ENCODE measurements at places on chromosomes 2 and 18.

GRCh38 chr18:8996771-8997432 is 105.6 kb upstream of the NDUFV2 start:
- no peak for DNase-seq

DNA sequence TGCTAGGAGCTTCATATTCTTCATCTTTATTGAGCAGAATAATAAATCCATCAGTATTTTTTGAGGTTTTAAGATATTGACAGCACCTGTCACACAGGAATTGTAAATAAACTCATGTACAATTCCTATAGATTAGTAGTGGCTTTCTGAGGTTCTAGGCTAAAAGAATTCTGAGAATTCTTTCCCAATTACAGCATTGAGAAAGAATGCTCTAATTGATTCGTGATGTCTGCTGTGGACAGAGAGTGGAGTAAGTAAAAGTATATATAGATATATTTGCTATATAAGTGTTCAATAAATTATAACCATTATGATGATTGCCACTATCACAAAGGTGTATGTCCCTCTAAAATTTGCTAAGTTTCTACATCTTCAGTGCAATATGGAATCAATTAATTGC is 186.5 kb upstream of the NRP2 start:
- DNase-seq, result no peak

- no peak for DNase-seq
Measured at GRCh38 chr2:175552902-175553301, 371.4 kb upstream of the ATP5MC3 start.

DNA sequence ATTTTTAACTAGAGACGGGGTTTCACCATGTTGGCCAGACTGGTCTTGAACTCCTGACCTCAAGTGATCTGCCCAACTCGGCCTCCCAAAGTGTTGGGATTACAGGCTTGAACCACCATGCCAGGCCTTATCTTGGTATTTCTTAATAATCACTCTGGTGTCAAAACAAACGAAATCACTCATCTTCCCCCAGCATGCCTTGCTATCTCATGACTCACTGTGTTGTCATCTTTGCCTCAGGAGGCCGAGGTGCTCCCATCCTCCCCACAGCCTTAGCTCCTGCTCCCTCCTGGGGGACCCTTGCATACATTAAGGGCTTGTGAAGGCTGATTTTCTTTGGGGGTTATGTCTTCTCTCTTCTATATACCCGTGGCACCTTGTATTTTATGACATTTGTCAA is 250.1 kb upstream of the DPP10 start:
- DNase-seq, result no peak

GRCh38 chr2:2960441-2961133 is 417.0 kb downstream of the EIPR1 start:
- no peak for DNase-seq

DNA sequence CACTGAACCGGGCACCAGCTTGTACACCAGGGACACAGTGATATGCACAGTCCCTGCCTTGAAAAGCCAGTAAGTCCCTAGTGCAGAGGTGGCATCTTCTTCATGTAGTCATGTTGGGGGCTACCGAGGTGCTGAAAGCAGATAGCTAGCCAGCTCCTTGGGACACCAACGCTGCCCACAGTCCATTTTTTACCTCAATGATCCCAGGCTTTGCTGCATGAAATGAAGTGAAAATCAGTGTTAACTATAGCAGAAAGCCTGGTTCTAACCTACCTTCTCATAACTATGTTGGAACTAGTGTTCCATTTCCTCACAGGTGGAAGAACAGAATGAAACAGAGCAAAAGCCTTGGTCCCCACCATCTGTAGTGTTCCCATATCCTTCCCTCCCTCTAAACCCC is 66.6 kb upstream of the EML6 start:
- DNase-seq, result no peak

DNA sequence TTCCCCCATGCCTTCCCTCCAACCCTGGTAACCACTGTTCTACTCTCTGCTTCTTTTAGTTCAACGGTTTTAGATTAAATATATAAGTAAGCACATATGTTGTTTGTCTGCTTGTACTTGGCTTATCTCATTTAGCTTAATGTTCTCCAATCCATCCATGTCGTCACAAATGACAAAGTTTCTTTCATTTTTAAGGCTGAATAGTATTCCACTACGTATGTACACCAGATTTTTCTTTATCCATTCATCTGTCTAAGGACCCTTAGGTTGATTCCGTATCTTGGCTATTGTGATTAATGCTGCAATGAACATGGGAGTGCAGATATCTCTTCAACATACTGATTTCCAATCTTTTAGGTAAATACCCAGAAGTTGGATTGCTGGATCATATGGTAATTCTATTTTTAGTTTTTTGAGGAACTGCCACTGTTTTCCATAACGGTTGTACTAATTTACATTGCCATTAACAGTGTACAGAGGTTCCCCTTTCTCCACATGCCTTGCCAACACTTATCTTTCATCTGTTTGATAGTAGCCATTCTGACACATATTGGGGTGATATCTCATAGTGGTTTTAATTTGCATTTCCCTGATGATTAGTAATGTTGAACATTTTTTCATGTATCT is 8.1 kb downstream of the ASB3 start:
- DNase-seq, result no peak

DNA sequence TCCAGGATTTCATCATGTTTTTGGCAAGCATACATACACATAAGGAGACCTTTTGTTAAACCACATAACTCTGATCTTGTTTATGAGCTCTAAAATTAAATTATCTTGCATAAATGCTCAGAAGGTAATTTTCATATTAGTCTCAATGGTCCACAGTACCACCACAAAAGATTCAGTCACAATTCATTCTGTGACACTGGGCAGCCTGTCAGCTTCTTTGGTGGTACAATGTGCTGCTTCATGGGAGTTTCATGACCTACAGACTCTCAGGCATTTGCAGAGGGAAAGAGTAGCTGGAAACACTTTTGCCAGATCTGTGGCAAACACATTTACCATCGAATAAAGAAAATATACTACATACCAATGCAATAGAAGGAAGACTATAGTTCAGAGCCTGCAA is 51.3 kb upstream of the ZNF397 start:
- DNase-seq, result no peak

DNA sequence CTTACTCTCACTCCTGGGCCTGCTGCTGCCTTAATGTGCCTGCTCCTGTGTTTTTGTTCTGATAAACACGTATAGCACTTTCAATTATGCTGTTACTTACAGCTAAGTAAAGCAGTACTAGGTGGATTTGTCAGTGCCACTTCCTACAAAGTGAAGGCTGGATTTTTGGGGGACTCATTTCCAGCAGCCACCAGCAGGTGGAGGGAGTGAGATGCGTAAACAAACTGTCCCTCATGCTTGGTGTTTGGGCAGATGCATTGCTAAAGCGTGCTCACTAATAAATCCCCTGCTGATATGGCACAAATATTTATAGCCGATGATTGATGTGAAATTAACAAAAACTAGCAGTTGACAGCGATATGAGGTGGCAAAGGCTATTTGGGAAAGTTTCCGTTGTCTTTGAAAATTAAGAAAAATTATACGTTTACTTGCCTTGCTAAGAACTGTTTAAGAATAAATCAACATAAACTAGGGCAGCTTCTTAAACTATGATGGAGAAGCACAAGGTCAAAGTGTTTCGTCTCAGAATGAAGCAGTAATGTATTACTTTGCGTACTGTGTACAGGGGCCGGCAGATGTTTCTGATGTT is 101.7 kb downstream of the AGAP1 start:
- peak; percentile 29 for DNase-seq

GRCh38 chr18:23257686-23258565 is 122.6 kb downstream of the CABLES1 start:
- no peak for DNase-seq

- DNase-seq, result peak; percentile 34
Measured at GRCh38 chr2:14903709-14904374, 271.3 kb downstream of the LRATD1 start.

DNA sequence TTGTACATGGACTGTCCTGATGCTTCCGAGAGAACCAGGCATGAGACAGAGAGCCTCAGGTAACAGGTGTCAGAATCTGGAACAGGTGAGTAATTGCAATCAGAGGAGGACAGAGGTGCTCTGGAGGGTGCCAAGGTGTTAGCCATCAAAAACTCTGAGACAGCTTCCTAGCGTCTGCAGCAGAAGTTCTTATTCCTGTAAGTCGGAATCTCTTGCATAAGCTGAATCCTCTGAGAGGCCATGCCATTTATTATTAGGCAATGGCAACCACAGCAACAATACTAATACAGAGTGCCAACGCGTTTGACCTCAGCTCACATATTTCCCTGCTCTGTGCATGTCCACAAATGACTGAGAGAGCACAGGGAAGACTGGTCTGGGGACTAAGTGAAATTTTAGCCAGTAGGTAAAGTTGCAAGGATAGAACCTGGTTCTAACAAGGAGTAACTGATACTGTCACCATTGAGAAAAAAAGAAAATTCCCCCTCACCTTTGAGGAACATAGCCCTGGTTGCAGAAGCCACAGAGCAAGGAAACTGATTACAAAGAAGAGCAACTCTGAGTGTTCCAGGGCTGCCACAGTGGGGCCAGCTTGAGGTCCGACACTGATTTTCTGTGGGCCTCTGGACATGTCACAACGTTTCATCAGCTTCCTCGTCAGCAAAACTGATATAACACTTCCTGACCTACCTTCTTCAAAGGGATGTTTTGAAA is 55.1 kb upstream of the ACSL3 start:
- DNase-seq, result peak; percentile 1

DNA sequence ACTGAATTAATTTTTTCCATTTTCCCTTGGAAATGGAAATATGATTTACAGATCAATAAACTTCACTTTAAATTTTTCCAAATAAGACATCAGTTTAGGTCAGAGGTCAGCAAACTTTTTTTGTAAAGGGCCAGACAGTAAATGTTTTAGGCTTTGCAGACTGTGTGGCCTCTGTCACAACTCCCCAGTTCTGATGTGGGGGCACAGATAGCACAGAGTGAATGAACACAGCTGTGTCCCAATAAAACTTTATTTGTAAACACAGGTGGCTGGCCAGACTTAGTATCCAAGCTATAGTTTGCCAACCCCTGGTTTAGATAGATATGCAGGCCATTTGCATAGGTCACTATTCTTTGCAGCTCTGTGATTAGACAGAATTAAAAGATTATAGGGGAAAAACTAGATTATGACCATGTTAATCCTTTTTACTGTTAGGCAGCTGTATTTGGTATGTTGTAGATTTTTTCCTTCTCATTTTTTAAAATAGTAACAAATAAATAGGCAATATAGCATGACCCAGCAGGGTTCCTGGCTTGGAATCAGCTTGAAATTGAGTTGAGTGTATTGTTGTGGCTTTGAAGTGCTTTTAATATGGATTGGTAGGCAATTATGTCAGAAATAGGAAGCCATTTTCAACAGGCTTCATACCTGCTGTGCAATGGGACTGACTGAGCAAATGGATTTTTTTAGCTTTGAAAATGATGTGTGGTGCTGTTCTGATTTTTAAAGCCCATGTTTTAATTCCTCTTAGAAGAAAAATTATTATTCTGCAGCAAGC is 59.7 kb downstream of the WDSUB1 start:
- no peak for DNase-seq

- DNase-seq, result no peak
Measured at GRCh38 chr2:46915281-46915810, at the start of gene MCFD2. MCFD2 (minus strand) TSS chr2:46915806; CDS start chr2:46909171, 6,635 bp downstream.

DNA sequence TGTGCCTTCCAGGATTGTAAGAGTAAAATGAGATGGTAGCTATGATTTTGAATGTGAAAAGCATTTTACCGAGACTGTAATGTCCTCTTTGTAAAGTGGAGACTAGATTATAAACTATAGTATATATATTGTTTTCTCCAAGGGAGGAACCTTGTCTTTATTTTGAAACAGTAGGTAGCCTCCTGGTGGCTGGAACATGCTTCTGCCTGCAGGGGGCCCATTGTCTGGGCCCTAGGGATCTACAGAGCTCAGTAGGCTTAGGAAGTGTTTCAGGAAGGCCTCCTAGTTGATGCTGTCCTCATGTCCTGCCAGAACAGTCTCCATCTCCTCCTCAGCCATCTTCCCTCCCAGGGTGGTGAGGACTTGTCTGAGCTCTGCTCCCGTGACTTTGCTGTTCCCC is 3.0 kb downstream of the PIKFYVE start:
- no peak for DNase-seq

DNA sequence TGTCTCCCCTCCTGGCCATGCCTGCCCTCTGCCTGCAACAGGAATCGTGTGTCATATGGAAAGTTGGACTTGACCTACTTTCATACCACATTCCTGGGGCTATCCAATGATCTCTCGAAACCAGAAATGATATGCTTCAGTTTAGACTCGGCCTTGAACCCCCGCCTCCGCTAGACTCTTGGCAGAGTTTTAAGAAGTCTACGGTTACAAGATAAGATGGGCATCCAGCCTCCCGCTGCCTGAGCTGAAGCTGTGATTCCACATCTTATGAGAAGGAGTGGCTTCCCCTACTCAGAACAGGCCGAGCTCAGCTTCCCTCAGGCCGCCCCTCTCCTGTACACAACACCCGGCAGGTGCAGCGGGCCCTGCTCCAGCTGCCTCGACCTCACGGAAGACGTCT is 73.9 kb downstream of the MTCL1 start:
- DNase-seq, result no peak

GRCh38 chr2:26988058-26988860 is 17.8 kb downstream of the MAPRE3 start:
- DNase-seq, result no peak

- DNase-seq, result no peak
Measured at GRCh38 chr2:217326238-217327022, 466.6 kb upstream of the TNP1 start.

- no peak for DNase-seq
Measured at GRCh38 chr2:129404000-129404685, 575.3 kb upstream of the RAB6C start.

- DNase-seq, result no peak
Measured at GRCh38 chr2:236787885-236788284, 218.3 kb downstream of the ACKR3 start.

- no peak for DNase-seq
Measured at GRCh38 chr2:136479696-136480095, 285.6 kb upstream of the THSD7B start.

DNA sequence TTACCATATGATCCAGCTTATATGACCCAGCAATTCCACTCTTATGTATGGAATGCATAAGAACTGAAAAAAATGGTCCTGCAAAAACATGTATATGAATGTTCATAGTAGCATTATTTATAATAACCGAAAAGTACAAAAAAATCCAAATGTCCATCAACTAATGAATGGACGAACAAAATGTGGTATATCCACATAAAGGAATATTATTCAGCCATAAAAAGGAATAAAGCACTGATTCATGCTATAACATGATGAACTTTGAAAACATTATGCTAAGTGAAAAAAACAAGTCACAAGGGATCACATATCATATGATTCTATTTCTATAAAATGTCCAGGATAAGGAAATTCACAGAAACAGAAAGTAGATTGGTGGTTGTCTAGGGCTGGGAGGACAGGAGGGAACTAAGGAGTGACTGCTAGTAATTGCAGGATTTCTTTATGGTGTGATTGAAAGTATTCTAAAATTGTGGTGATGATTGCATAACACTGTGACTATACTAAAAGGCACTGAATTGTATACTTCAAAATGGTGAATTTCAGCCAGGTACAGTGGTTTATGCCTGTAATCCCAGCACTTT is 10.0 kb upstream of the DIS3L2 start:
- DNase-seq, result no peak

All from CD4-positive, alpha-beta T cell treated with Interleukin-12 subunit alpha and Interleukin-12 subunit beta, for 1 hour (primary cell).